ENCODE measurements at places on chromosomes 2 and 18. TPM values are rescaled to one million over a fixed set of nuclear protein-coding genes. Genes with fewer than 3 reads are reported as not detected.

Gene DPP10
- total RNA-seq: not detected

Gene STPG4
- 0.47 TPM for total RNA-seq

Gene TRIM43
- not detected for total RNA-seq

Gene FOXD4L1
- 0.41 TPM for total RNA-seq

Measured in naive thymus-derived CD8-positive, alpha-beta T cell (primary cell).